ENCODE measurements at places on chromosomes 7 and 10.

DNA sequence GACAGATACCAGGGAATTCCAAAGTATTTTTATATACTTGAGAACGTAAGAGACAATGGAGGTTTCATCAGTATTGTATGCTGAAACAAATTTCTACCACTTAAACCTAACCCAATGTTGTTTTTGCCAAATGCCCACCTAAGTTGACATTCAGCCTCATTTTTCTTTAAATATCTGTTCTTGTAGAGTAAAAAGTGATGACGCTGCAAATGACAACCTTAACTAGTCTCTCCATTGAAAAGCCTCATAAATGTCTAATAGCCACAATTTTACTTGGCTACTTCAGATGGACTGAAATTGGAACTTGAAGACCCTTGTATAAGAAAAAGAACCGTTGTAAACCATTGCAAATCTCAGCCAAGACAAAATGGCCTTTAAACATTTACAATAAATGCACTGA, 176.9 kb downstream of the CRPPA start:
- DNase-seq: no peak

- DNase-seq: no peak
These were observed 3.5 kb downstream of the GLCCI1 start for GRCh38 chr7:7972128-7972527.

GRCh38 chr10:96309628-96310320, 5.5 kb downstream of the DNTT start:
- no peak for DNase-seq

GRCh38 chr7:124992851-124993562, 63.4 kb upstream of the POT1 start:
- no peak for DNase-seq

DNA sequence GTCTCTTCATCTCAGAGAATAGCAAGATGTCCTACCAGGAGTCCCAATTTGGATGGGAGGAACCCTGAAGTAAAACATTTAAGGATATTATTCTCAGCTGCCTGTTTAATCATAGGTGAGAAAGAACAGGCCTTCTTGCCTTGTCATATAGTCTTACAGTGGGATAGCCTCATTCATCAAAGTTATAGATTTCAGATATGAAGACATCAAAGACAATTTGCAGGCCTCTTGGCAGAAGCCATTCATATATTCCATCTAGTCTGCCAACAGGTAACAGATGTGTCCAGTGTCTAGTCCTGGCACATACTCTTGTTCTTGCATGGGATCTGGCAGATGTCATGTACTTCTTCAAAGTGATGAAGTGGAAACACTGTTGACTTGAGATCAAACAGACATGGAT, 601.3 kb upstream of the GHITM start:
- DNase-seq: no peak

DNA sequence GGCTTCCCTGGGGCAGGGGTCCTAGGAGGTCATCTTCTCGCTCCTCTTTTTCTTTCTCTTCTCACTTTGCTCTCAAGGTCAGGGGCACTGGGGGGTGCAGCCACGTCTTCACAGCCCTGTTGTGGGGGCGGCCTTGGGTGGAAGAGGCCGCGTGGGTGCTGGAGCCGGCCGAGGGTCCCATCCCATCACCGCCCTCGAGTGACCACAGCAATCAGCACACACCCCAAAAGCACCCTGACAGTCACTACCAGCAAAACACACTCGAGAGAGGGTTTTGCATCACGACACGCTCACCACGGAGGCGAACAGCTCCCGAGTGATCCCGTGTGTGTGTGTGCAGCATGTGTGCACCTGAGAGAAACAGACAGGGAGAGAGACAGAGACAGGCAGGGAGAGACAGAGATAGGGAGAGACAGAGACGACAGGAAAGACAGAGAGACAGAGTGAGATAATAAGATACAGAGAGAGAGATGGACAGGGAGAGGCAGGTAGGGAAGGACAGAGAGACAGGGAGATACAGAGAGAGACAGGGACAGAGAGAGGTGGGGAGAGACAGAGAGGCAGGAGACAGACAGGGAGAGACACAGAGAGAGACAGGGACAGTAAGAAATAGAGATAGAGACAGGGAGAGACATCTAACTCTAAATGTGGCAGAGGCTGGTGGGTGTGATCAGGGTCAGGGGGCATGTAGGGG, 100.9 kb downstream of the WDR37 start:
- DNase-seq: no peak

GRCh38 chr10:28169525-28169924, 133.3 kb downstream of the MPP7 start:
- no peak for DNase-seq

DNA sequence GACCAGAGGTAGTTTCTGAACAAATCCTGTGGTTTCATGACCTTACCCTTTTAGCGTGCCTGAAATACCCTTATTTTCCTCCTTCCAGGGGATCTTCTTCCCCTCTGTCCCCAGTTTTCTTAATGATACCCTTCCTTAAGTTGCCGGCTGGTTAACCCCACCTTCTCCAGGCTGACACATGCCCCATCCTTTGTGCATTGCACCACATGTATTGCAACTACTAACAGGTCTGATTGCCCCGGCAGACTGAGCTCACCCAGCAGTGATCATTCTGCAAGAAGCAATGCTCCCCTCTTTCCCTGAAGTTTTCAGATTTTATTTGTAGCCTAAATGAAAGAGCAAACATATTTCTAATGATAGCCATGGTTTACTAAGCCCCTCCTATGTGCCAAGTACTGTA, 108.2 kb downstream of the HIP1 start:
- DNase-seq: no peak

DNA sequence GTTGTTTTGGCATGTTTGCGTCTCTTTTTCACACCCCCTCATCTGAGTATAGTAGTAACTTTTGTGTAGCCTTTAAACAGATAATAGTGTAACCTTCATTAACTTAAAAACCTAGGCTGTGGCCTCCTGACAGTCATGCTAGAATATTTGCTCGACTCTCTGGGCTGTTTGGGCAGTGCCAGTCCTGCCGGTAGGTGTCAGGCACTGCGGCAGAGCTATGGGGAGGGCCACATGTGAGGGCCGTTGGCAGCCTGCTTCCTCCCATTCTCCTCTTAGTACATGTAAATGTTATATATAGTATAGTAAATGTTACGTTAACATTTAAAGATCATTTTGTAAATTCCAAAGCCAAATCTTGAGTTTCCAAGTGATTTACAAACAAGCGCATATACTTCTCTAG, 26.1 kb downstream of the BCCIP start:
- DNase-seq: no peak

GRCh38 chr10:130138479-130138866, 2.3 kb downstream of the GLRX3 start:
- no peak for DNase-seq

GRCh38 chr7:95264363-95264891, 59.9 kb downstream of the PON1 start:
- DNase-seq: no peak

GRCh38 chr7:34281260-34281659, 375.9 kb downstream of the BMPER start:
- no peak for DNase-seq

DNA sequence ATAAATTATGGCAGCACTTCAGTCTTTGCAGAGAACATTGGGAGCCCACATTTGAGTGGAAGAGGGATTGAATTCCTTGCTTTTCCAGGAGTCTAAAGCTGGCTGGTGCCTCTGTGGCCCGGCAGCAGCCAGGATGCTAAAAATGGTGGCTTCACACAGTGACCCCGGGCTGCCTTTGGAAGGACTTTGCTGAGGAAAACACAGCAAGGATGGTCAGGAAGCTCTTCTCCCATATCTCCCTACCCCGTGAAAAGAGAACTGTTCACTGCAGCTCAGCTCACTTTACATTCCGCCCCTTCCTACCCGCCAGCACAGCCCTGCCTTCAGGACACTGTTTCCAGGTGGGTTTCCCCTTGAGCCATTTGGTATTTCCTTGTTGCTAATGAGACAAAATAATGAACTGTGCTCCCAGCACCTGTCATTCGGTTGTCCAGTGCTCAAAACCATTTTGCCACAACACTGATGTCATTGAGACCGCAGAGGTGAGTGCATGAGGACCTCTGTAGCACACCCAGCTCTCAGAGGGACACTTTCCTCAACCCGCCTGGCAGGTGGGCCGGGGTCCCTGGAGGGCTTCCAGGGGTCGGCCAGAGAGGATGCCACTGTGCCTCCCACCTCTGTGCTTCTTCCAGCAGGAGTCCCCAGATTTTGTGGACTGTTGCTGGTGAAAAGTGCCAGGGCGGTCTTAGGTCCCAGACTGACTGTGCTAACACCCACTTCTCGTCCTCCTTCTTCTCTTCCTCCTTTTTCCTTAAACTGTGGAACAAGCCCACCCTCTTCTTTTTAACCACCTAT, 255.7 kb upstream of the PPP2R2D start:
- DNase-seq: no peak

GRCh38 chr10:119250641-119251314, 43.4 kb downstream of the GRK5 start:
- no peak for DNase-seq

DNA sequence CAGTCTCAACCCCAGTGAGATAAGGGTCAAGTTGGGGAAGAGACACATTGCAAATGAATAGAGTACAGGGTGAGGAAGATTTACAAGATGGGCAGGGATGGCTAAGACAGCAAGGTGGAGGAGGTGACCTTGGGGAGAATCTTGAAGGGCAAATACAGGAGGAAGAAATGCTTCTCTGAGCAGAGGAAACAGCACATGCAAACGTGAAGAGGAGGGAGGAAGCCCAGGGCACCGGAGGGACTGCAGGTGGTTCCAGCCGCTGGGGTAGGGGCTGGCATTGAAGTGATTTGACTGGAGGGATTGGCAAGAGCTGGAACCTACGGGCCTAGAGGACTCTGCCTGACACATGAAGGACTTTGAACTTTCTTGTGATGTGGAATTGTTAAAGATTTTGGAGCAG, 14.6 kb downstream of the PLAU start:
- DNase-seq: no peak

GRCh38 chr10:92290076-92290836, 622 bp downstream of the CPEB3 start:
- peak; percentile 19 for DNase-seq

DNA sequence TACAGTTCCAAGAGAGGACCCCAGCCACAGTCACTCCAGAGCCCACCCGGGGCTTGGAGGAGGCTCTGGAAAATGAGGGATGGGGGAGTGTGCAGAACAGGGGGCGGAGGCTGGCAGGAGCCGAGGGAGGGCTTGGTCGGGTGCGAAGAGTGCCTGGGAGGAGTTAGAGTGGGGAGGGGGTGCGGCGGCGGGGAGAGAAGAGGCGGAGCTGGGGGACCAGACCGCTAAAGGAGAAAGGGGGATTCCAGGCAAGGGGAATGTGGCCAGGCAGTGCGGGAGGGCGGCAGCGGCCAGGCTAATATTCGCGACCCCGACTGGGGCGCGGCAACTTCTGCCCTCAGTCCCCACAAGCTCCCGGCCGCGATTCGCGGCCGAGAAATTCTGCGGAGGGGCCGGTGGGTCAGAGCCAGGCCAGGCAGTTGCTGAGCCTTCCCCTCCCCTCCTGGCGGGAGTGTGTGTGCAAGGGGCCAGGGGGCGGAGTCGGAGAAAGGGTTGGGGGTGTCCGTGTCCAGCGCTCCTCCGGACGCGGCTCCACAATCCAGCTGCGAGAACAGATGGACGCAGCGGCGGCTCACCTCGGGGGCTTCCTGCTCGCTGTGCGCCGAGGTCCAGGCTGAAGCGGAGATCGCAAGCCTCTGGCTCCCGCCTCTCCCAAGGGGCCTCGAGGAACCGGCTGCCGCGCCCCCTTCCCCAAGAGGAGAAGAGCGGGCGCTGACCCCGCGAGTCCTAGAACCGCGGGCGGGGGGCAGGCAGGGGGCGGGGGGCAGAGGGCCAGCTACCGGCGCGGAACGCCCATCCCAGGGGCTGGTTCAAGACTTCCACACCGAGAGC, 612 bp upstream of the SLC18A3 start:
- peak; percentile 17 for DNase-seq

GRCh38 chr7:13540429-13540828, 449.0 kb downstream of the ETV1 start:
- no peak for DNase-seq

- DNase-seq: no peak
These were observed 86.0 kb upstream of the PODXL start for GRCh38 chr7:131642429-131642828.

- no peak for DNase-seq
These were observed 9.6 kb upstream of the ELN start for GRCh38 chr7:74018246-74018895.

DNA sequence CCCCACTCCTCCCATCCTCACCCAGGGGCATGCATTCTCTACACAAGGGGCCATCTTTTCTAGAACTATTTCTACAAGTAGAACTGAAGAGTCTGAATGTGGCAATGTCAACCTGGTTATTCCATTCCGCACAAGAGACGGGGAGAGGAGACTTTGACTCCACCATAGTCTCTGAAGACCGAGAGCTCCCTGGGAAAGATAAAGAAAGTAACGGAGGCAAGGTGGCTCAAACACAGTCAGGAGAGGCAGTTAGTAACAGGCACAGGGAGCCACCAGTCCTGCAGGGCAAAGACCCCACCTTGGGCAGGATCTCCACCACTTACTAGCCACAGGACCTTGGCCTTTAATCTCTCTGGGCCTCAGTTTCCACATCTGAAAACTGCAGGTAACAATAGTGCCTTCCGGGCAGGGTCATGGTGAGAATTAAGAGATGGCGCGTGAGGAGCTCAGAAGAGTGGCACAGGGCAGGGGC, 100.3 kb downstream of the TNS3 start:
- no peak for DNase-seq

GRCh38 chr10:124296813-124297788, 121.6 kb downstream of the OAT start:
- DNase-seq: no peak
